Stimulated activated CD8-positive, alpha-beta memory T cell treated with anti-CD3 and anti-CD28 coated beads, Interleukin-4, amount 100 ng/mL, for 24 hours (primary cell): ENCODE measurements at places on chromosomes 11 and 22.
A peak's percentile ranks its signal among the peaks of the same experiment; 100 is the strongest.

- no peak for DNase-seq
These were observed 7.0 kb downstream of the TNNI2 start for GRCh38 chr11:1845561-1846452.

- no peak for DNase-seq
These were observed 8.7 kb upstream of the MPPED2 start for GRCh38 chr11:30594646-30595411.

- DNase-seq = no peak
These were observed 334.5 kb downstream of the RAB38 start for GRCh38 chr11:87840786-87841185.

DNA sequence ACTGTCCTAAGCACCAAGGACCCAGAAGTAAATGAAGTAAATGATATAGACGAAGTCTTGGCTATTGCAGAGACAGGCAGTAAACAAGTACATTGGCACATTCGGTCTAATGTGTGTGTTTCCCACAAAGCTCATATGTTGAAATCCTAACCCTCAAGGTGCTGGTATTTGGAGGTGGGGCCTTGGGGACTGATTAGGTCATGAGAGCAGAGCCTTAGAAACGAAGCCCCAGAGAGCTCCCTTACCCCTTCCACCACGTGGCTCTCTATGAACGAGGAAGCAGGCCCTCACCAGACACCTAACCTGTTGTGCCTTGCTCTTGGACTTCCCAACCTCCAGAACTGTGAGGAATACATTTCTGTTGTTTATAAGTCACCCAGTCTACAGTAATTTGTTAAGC, 14.9 kb downstream of the CLMP start:
- DNase-seq = no peak

GRCh38 chr22:19962246-19962908, 20.8 kb upstream of the TXNRD2 start:
- peak; percentile 57 for DNase-seq

GRCh38 chr11:1548221-1549070, 23.6 kb downstream of the DUSP8 start:
- DNase-seq = no peak

GRCh38 chr11:92859156-92859690, 110.2 kb upstream of the MTNR1B start:
- DNase-seq = no peak

GRCh38 chr11:31218847-31219246, 150.7 kb downstream of the DCDC1 start:
- DNase-seq = no peak

DNA sequence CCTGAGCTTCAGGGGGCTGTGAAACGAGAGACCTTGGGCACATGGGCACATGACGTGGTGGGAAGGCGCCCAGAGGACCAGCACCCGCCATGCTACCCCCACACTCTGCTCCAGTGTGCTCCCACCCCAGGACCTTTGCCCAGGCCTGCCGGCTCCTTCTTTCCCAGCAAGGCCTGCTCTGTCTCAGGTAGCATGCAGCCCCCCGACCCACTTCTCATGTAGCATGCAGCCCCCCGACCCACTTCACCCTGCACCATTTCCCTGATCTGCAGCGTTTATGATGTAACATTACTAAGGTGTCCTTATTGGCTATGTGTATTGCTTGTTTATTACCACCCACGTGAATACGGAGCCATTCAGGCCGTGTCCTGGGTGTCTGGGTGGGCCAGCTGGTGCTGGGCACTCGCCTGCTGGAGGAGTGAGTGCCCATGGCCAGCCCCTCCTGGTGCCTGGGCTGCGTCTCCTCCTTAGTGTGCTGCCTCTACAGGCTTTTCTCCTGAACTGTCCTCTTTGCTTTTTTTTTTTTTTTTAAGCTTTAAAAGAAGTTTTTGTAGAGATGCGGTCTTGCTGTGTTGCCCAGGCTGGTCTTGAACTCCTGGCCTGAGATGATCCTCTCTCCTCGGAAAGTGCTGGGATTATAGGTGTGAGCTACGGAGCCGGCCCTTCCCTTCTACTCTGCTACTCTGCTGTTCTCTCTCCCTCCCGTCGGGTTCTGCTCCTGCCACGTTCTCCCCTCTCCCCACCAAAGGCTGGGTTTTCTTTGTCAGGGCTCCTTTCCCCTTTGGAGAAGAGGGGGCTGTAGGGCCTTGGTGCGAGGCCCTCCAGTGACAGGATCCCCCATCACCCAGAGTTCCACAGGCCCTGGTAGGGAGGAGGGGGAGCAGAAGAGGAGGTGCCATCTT, 29.4 kb downstream of the LRP5 start:
- DNase-seq = no peak

DNA sequence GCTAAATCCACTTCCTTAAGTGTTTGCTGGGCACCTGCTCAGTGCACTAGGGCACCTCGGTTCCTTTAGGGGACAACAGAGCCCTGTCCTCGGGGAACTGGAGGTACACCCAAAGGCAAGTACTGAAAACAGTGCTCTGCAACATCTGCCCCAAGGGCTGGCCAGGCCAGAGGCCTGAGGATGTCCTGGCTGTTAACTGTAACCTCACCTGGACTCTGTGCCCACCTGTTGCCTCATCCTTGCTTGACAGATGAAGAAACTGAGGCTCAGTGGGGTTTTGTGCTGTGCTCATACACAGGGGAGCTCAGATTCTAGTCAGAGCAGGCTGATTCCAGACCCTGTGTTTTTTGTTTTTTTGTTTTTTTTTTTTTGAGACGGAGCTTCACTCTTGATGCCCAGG, 2.6 kb downstream of the SEC14L4 start:
- no peak for DNase-seq

- no peak for DNase-seq
These were observed 973.5 kb downstream of the JRKL start for GRCh38 chr11:97363331-97363730.

DNA sequence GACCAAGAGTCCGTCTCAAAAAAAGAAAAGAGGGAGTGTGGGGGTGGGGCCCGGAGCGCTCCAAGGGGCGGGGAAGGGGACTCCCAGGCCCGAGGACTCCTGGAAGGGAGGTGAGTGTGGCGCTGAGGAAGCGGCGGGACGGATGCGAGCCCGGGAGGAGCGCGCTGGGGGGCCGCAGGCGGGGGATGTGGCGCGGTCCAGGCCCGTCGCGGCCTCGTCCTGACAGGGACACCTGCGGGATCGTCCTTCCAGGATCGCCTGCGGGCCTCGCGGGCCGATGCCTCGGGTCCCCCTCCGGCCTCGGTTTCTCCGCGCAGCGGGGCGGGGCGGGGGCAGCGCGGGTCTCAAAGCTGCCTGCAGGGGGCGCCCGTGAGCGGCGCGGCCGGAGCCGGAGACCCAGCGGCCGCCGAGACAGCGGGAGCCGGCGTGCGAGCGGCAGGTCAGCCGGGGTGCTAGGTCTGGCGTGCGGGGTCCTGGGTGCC, 3.8 kb upstream of the ADORA2A start:
- peak; percentile 56 for DNase-seq

DNA sequence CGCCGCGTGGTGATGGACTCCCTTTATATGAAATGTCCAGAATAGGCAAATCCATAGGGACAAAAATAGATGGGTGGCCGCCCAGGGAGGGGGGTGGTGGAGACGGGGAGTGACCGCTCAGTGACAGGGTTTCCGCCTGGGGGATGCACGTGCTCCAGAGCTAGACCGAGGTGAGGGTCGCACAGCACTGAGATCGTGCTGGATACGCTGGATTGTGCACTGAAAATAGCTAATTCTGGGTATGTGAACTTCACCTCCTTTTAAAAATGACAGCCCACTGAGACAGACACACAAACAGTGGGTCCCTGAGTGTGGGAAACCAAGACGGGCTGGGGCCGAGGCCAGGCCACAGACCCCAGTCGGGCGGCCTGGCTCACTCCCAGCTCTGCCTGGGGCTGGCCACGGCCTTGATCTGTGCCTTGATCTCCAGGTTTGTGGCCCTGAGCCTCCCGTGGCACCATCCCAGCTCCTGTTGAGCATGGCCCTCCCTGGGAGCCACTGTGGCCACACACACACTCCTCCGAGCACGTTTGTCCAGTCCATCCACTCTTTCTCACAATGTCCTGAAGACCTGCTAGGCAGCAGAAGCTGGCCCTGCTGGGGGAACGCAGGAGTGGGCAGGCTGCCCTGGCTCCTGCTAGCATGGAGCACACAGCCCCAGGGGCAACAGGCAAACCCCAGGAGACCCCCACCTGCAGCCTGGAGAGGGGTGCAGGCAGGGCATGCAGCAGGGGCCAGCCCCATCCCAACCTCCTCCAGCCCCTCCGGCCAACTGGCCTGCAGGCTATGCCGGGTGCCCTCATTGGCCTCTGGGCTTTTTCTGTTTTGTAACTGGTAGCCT, 41.0 kb upstream of the TH start:
- no peak for DNase-seq

DNA sequence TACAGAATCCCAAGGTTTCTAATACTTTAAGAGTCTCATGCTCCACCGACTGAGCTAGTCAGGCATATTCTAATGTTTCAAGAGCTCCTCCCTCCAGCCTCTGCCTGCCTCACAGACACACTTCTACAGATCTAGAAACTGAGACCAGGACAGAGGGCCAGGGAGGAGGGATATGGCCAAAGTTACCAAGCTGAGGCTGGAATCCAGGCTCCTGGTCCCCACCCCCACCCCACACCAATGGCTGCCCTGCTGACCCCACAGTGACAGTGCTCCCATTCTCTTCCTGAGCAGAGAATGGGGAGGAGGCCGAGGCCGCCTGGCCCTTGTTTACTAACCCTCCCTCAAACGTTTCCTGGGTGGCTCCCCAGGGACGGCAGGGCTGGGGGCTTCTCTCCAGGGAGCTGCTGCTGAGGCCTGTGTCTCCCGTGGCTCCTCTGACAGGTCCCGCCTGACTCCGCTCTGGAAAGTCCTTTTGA, 2.2 kb downstream of the PLEKHB1 start:
- DNase-seq = no peak

DNA sequence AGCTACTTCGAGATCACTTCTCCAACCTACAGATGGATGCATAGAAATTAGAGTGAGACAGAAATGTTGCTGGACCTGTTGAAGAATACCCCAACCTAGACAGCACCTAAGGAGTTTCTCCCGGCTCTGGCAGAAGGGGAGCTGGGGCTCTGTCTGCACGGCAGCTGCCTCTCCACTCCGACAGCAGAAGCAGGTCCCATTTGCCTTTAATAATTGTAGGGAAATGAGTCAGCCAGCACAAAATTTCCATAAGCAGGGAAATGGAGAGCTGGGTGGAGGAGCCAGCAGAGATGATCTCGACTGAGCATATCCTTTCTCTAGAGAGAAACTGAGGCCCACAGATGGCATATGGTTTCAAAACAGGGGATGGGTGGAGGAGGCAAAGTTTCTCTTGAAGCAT, 80.1 kb downstream of the EFCAB6 start:
- no peak for DNase-seq

DNA sequence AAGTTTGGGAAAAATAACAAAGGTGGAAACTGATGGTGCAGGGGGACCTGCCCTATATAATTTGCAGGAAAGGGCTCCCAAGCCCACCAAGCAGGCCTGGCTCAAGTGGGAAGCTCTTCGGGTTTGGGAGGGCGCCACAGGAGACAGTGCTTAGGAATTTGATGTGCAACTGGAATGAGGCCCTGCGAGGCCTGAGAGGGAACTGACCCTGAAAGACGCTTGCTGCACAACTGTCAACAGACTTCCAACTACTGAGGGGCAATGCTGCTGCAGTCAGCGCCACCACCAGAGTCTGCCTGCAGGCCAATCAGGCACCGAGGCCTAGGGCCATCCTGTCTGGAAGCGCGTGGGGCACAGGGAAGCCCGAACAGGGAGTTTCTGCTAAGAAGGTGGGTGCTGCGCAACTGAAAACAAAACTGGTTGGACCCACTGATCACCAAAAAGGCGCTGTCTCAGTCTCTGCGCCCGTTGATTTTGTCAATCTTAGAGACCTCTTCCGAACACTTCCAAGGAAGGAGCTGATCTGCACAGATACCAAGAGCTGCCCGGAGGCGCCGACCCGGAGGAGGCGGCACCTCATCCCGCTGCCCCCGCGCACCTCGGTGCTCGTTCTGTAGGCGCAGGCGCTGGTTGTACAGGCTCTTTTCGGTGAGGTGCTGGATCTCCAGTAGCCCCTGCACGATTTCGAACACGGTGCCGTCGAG, 667 bp downstream of the DGCR6L start:
- DNase-seq = no peak

- DNase-seq = no peak
These were observed 642 bp upstream of the C11orf58 start for GRCh38 chr11:16737818-16738192.

DNA sequence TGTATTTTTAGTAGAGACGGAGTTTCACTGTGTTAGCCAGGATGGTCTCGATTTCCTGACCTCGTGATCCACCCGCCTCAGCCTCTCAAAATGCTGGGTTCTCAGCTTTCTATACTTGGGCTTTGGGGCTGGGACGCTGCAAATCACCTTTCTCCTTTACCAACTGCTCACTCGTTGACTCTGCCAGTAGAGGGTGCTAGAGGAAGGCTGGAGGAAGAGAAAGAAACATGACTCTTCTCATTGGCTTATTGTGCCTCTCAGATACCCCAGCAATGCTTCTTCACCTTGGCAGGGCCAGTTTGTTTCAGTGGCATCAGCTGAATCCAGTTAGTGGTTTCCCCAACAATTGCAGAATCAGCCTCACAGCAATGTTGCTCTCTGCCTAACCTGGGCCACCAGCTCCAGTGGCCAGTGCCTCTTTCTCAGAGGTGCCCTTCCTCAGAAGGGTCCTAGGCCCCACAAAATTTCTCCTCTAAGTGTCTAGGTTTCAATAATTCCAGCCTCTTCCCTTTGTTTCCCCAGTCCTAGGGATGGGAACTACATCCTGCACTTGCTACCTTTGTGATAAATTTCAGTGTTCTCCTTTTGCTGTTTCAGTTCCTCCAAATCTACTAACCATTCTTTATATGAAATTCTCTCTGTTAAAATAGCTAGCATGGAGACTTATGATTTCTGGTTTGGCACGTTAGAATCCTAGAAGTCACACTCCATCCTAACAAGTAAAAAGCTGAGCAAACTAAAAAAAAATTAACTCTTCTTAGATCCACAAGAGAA, 71.5 kb upstream of the VSTM5 start:
- no peak for DNase-seq

GRCh38 chr11:93869830-93870229, 19.4 kb upstream of the VSTM5 start:
- no peak for DNase-seq

DNA sequence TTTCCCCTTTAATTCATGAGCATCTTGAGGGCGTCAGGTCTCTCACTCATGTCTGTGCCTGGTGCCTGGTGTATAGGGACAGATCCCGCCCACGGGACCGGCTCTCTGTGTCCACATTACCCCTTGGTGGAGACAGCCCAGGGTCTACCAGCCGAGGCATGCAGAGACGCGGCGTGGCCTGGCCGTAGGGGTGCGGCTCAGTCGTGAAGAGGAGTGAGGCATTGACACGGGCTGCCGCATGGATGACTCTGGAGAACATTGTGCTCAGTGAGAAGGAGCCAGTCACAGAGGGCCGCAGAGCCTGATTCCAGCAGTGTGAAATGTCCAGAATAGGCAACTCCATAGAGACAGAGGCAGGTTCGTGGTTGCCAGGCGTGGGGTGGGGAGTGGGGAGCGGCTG, 209.8 kb downstream of the TBC1D22A start:
- no peak for DNase-seq

DNA sequence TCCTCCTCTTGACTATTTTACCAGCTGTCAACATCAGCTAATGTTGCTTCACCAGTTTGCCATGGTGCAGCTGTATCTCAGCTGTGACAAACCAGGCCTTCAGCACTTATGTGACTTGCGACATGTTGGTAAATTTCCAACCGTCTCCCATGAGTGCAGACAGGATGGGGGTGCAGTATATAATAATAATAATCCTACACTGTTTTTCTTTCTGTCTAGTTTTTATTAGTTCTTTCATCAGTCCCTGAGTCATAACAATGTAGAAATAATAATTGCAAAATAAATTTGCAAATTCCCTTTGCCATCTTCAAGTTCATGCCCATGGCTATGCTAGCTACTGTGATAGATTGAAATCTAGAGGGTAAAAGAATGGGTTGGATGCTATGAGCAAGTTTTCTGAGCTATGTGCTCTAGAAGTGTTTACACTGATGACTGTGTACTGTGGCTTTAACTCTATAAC, 4.9 kb downstream of the MMP13 start:
- DNase-seq = no peak
